ENCODE measurements at places on chromosomes 3 and 15.

GRCh38 chr15:81897057-81897677, 148.7 kb downstream of the MEX3B start:
- DNase-seq = no peak

DNA sequence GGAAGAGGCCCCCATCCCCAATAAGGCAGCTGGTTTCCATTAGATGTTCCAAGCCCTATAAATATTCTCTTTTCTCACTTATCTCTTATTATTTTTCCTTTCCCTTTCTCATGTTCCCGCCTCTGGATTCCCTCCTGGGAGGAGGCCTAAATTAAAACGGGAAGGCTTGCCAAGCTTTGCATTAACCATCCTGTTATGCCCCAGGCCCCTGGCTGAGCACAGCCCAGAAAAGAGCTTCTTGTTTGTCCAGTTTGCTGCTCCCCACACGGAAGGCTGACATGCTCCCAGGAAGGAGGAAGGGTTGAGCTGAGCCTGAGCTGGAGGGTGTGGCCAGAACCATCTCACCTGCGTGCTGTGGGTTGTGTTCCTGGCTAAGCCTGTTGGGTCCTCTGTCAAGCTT, 63.1 kb upstream of the BOC start:
- no peak for DNase-seq

GRCh38 chr3:56989169-56989976, 71.1 kb upstream of the SPATA12 start:
- no peak for DNase-seq

GRCh38 chr3:23738944-23739343, 66.8 kb upstream of the UBE2E1 start:
- no peak for DNase-seq

GRCh38 chr15:101600035-101600434, 52.1 kb downstream of the TM2D3 start:
- no peak for DNase-seq

GRCh38 chr15:39317225-39317624, 263.7 kb upstream of the THBS1 start:
- DNase-seq = no peak

DNA sequence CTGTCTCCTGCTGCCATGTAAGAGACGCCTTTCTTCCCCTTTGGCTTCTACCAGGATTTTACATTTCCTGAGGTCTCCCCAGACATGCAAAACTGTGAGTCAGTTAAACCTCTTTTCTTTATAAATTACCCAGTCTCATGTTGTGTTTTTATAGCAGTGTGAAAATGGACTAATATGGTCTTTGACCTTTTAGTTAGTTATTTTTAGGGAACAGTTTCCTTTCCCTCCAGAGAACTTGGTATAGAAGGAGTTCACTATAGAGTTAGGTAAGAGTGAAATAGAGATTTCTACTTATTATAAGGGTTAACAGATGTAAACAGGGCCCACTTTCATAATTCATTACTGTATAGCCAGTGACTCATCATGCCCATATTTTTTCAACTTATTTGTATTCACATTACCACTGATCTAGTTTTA, 170.9 kb downstream of the UNC13C start:
- no peak for DNase-seq

GRCh38 chr3:94241986-94242385, 179.1 kb downstream of the NSUN3 start:
- no peak for DNase-seq

GRCh38 chr15:90819390-90819789, 49.0 kb upstream of the FURIN start:
- no peak for DNase-seq

GRCh38 chr15:73889762-73890124, 16.4 kb downstream of the TBC1D21 start:
- no peak for DNase-seq

DNA sequence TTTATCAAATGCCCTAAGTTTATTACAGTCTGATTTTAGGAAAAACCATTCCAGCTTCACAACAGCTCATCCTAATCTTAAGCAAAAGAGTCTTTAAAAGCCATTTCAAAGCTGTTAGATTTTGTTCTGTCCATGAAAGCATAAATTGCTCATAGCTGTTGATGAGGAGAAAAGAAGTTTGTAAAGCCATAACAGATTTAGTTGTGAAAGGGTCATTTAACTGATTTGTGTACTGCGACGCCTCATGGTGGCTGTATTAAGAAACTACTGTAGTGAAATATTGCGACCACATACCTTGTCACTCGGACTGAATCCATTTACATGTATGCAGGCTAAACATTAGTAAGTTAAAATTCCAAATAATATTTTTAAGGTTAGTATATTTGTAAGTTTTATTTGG, 20.9 kb downstream of the BBX start:
- peak; percentile 27 for DNase-seq

DNA sequence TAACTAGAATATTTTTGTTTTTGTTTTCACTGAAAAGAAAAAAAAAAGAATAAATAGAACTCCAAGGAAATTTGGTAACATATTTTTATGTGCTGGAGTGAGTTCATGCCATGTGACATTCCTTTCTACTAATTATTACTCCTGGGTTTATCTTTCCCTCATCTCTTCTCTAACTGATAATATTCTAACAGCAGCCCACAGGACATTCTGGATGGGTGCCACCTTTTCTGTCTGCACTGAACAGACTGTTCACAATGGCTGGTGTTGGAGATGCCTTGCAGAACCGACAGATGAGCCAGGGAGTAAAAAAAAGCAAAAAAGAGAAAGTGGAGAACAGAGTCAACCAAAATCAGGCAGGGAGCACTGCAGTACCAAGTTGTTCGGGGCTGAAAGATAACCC, 151.3 kb downstream of the OR4M2 start:
- no peak for DNase-seq

- no peak for DNase-seq
These were observed 167.2 kb downstream of the POLR2M start for GRCh38 chr15:57873564-57874209.

GRCh38 chr15:36519067-36519466, 60.4 kb upstream of the CDIN1 start:
- no peak for DNase-seq

GRCh38 chr3:13391308-13391707, 28.8 kb downstream of the NUP210 start:
- DNase-seq = no peak

- no peak for DNase-seq
These were observed 108.1 kb downstream of the KLF13 start for GRCh38 chr15:31434588-31435260.

GRCh38 chr3:55185380-55185779, 257.5 kb upstream of the LRTM1 start:
- DNase-seq = no peak

DNA sequence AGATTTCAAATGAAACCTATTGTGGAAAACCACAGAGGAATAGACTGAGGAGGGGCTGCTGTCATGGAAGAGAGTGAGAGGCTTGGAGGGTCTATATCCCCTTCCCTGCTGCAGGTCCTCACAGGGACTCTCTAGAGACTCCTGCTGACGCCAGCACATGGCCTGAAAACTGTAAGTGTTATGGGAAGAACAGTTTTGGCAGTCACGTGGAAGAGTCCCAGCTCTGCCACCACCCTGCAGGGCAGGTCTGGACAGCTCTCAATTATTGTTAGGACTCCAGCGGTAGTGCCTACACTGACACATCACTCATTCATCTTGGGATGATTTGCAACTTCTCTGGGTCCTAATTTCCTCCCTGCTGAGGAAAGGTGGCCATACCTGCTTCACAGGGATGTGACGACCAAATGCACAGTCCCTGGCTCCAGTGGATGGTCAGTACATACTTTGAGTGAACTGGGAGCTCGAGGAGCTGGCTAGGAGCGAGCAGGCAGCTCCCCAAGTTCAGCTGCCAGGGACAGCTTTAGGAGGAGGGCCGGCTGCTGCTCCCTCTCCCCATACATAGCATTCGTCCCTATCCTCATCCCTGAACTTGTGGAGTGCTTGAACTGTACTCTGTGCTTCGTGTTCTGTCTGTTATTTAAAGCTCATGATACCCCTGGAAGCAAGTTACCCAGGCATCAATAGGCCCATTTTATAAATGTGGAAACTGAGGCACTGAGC, 49.2 kb downstream of the CTXND1 start:
- no peak for DNase-seq

DNA sequence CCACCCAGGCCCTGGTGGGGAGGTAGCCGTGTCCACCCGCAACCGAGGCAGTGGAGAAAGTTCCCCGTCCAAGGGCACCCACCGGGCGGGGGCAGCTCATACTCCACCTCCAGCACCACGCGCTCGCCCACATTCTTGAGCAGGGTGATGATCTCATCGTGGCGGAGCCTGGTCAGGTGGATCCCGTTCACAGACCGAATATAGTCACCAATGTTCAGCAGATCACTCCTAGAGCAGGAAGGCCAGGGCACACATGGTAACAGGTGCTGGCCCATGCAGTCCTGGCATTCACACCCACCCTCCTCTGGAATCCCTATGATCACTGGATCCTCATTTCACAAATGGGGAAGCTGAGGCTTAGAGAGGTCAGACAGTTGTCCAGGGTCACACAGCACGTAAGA, 15.8 kb downstream of the GRIP2 start:
- DNase-seq = no peak

GRCh38 chr3:42349765-42350594, 60.4 kb downstream of the LYZL4 start:
- no peak for DNase-seq

DNA sequence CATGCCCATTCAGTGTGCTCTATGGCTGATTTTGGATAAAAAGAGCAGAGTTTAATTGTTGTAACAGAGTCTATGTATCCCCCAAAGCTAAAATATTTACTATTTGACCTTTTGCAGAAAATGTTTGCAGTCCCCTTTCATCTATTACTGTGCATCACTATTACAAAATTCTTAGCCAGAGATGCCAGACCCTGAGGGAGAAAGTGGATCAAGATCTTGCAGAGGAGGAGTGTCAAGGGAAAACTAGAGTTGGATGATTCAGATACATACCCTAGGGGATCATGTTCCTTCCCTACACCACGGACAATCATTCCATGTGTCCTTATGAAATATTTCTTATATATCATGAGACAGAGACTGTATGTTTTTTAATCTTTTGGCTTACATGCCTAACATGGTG, 68.6 kb upstream of the TPRG1 start:
- DNase-seq = no peak

GRCh38 chr3:5192571-5193365, 5.3 kb downstream of the EDEM1 start:
- DNase-seq = peak; percentile 28

DNA sequence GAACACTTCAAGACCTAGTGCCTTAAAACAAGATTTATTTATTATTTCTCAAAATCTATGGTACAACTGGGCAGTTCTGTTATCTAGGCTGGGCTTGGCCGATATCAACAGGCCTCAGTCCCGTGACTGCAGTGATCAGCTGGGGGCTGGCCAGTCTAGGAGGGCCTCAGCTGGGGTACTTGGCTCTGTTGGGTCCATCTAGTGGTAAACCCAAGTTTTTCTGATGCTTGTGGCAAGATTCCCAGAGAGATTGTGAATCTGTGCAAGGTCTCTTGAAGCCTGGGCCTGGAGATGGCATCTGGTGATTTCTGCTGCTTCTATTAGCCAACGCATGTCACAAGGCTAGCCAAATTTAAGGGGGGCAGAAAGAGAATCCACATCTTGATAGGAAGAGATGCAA, 482.4 kb upstream of the SGO1 start:
- DNase-seq = peak; percentile 5

- no peak for DNase-seq
These were observed 108.5 kb downstream of the SYNPR start for GRCh38 chr3:63386568-63386967.

- no peak for DNase-seq
These were observed 13.9 kb upstream of the TMPRSS7 start for GRCh38 chr3:112020674-112021085.

GRCh38 chr3:27585429-27585828, 101.2 kb upstream of the SLC4A7 start:
- DNase-seq = no peak

DNA sequence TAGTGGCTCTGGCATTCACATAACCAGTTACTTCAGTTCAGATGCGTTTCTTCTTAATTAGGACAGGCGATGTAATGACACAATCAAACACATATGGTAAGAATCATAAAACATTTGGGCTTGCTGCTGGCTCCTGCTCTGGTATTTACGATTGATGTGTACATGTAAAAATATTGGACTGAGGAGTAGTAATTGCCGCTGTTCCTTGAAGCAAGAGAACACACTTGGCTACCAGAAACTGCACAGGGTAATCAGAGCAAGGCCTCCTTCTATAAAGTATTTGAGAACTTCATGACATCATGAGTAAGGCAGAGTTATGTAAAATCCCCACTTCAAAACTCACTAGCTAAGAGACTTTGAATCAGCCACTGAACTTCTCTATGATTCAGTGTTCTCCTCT, 158.1 kb downstream of the SSR3 start:
- no peak for DNase-seq

DNA sequence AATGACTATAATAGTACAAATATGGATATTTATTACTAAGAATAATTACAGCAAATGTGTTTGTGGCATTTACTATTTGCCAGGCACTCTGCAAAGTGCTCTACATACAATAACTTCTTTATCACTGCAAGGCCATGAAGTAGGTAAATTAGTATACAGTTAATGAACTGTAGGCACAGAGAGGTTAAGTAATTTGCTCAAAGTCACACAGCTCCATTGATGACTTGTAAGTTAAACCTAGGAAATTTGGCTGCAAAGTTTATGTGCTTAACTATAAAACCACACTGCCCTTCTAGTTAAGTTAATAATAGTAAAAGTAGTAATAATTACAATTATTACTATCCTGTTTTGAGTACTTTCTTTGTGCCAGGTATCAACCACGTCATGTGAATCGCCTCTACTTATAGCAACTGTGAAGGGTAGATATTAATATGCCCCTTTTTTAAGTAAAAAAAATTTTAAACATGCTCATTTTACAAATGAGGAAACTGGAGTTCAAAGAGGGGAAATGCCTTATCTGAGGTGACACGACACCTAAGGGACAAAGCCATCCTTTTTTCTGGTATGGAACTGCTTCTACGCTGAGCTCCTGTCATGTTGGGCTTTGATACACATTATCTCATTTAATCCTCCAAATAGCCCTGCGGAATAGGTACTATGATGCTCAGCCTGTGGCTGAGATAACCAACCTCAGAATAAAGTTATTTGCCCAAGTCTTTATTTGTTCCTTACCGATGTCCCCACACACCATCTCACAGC, 8.5 kb downstream of the BHLHE40 start:
- DNase-seq = no peak

DNA sequence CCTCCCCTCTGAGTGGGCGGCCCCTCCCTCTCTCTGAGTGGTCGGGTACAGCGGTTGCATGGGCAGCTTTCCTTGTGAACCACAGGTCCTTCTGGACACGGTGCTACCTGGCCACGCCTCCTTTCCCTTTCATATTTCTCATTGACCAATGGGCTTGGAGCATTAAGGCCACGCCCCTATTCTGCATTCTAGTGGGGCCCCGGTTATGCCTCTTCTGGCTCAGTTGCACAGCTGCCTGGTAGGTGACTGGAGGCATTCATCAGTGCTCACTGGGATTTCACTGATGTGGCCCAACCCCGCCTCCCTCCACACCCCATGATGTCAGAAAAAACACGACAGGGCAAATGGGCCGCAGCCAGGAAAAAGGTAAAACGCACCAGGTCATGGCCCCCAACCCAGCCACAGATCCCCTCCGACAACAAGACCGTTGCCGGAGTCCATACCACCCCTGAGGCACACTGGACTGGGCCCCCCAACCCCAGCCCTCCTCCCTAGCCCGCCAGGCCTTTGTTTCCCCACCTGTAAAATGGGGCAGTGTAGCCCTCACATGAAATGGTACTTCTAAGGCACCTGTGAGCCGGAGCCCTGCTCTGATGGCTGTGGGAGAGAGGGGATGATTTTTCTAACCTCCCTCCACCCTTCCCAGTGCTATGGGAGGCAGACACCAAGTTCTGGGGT, 26.3 kb downstream of the NGRN start:
- peak; percentile 80 for DNase-seq
